ENCODE measurements at places on chromosomes 6 and 20.
A peak's percentile ranks its signal among the peaks of the same experiment; 100 is the strongest.

- no peak for DNase-seq
Observed at GRCh38 chr6:11428371-11428770, 109.2 kb upstream of the TMEM170B start.

- peak; percentile 48 for DNase-seq
Observed at GRCh38 chr6:26156850-26157250, 69.6 kb downstream of the HFE start.

DNA sequence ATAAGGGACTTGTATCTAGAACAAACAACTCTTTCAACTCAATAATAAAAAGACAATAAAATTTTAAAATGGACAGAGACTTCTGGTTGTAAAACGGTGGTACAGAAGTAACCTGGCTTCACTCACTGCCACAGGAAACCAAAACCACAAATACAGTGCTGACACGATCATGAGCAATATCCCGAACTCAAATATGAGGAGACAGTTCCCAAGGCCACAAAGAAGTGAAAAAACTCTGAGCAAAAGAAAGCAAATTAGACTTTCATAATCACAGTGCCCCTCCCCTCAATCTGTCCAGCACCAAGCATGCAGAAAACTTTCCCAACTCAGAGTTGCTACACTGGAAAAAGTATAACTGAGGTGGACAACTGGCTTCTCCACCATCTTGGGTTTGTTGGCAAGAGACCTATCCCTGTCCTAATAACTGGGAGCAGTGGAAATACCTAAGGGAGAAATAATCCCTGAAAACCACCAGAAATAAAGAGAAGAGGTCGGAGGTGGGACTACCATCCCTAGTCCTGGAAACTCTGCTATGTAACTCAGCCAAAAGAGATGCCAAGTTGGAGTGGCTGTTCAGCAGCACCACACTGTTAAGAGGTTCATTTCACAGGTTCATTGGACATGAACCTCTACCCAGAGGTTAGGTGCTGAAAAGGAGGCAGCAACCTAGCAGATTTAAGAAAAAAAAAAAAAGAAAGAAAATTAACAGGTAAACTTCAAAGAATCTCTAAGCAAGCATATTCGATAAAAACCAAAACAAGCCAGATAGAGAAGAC, 55.5 kb downstream of the REV3L start:
- no peak for DNase-seq

- DNase-seq, result peak; percentile 82
Observed at GRCh38 chr6:37691904-37692806, 5.5 kb downstream of the MDGA1 start.

GRCh38 chr20:53824779-53825178, 231.1 kb upstream of the ZNF217 start:
- DNase-seq, result no peak

DNA sequence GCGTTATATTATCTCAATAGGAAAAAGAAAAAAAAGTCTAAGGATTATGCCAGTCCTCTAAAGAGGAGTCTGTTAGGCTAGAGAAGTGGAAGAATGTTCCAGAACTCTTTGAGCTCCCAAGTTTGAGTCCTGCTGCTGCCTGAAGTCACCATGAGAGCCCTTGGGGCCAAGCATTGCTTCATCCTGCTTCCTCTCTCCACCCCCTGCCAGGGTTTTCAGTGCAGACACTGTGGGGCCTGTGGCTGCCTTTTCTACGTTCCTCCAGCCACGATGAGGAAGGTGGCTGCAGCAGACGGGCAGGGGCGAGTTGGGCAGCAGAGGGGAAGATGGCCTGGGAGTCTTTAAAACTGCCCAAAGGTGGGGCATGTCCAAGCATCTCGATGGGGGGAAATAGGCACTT, 214.4 kb upstream of the KCNG1 start:
- no peak for DNase-seq

DNA sequence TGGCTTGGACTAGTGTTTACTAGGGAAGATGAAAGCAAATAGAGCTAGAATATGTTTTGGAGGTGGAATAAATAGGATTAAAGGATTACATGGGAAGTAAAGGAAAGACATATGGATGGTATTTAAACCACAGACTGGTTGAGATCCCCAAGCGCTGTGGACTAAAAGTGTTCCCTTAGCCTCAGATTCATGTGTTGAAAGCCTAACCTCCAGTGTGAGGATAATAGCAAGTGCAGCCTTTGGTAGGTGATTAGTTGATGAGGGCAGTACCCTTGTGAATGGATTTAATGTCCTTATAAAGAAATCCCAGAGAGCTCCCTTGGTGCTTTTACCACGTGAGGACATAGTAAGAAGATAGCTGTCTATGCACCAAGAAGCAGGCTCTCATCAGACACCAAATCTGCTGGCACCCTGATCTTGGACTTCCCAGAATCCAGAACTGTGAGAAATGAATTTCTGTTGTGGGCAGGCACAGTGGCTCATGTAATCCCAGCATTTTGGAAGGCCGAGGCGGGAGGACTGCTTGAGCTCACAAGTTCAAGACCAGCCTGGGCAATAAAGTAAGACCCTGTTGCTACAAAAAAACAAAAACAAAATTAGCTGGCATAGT, 57.3 kb upstream of the MCM9 start:
- DNase-seq, result no peak

DNA sequence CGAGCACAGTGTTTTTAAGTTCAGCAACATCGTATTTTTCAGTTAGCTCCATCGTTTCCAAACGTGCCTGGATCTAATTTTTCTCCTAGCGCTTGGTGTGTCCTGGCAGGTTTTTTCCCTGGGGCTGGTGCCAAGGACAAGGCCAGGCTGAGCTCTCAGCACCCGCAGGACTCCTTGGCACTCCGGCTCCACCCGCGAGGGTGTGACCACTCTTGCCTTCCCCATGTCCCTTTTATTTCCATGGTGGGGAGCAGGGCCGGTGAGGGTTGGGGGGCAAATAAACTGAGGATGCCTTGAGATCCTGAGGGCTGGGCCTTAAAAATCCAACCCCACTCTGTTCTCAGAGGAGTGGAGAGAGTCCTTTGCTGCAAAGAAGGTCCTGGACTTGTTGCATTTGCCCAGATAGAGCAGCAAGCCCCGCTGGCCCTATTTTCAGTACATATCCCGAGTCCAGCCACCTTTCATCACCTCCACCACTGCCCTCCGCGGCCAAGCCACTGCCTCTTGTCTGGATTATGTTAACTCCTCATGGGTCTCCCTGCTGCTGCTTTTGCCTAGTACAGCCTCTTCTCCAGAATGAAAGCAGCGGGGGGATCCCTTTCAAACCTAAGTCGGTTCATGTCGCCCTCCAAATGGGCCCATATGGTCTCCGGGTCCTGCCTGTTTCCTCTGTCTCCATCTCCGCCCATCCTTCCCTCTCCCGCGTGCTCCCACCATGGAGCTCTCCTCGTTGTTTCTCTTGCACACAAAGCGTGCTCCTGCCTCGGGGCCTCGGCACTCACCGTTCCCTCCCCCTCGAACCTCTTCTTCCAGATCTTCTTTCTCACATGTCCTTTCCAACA, 4.5 kb upstream of the RAB44 start:
- no peak for DNase-seq

DNA sequence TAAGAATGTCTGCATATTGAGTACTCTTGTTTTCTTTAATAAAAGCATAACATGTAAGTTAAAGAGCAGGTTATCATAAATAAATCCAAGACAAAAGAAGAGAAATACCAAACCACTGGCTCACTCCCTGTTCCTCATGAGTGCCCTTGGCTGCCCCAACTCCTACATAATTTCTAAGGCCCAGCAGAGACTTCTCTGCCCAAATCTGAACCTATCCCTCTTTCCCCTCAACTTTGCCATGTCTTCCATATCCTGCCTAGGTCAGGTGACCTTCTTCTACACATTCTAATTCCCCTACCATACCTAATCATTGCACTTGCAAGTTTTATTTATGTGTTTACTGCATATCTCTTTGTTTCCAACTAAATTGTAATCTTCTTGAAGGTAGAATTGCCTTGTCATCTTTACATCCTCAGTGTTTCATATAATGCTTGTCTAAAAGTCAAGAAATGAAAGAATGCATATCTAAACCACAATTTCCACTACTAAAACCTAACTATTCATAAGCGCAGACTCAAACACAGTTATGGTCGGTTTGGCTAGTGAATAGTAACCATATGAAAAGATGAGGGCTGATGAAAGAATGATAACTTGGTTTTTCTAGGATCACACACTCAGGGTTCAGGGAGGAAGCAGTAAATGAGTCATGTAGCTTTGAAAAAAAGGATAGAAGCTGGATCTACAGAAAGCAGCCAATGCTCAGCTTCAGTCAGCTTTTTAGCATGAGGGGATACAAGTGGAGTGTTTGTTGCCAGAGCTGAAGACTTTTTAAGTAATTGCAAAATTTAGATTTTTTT, 53.3 kb upstream of the EYA4 start:
- no peak for DNase-seq

GRCh38 chr6:108768792-108769524, 79.3 kb upstream of the ARMC2 start:
- no peak for DNase-seq

GRCh38 chr20:487655-488054, 25.3 kb upstream of the TBC1D20 start:
- no peak for DNase-seq

DNA sequence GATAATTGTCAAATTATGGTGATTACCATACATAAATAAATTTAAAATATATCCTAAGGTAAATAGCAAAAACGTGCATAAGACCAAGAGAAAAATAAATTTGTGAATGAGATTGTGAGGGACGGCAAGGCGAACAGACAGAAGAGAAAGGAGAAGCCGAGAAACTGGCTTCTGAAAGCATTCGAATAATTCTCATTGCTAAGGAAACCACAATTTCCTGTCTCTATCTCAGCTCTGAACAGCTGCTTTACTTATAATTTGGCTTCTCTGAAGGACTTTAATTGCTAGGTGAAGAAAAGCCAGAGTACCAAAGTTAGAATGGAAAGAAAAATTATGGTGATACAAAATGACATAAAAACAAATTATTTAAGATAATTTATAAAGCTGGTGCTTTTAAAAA, 79.0 kb upstream of the RGS17 start:
- no peak for DNase-seq

DNA sequence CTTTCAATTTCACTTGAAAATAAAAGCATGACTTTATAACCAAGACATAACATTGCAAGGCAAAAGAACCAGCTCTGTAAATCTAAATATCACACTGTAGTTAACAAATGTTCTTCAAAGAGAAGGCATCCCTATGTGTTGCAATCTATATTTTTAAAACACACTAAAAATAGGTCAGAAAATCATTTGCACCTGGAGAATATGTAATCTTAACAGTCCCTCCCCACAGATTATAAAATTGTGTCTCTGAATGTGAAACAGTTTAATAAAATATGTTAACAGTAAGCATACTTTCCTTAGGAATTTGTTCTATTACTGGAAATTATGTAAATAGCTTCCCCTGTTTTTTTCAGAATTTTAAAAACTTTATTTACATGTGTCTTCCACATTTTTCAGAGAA, 351.9 kb downstream of the COL12A1 start:
- no peak for DNase-seq

GRCh38 chr20:45085289-45085688, 15.6 kb downstream of the KCNS1 start:
- no peak for DNase-seq

Data from stimulated activated CD4-positive, alpha-beta T cell treated with anti-CD3 and anti-CD28 coated beads, Interleukin-4, amount 100 ng/mL, for 1 hour (primary cell).